ENCODE measurements at places on chromosomes 13 and 19.

GRCh38 chr13:100526318-100527000 is 62.1 kb downstream of the GGACT start:
- H3K27me3 ChIP-seq: no peaks in the 10 kb centered on the region
- H3K27ac ChIP-seq: no peak overlapping the region
- H3K4me1 ChIP-seq: no peaks in the 10 kb centered on the region
- no peaks in the 10 kb centered on the region for H3K36me3 ChIP-seq
- ATAC-seq: no peak

GRCh38 chr19:49132974-49133609 is 13.7 kb downstream of the PPFIA3 start:
- no peaks in the 10 kb centered on the region for H3K4me1 ChIP-seq
- no peak overlapping the region for H3K4me3 ChIP-seq
- peak; percentile 10 for ATAC-seq
- no peaks in the 10 kb centered on the region for H3K36me3 ChIP-seq

- no peak for ATAC-seq
- H3K27me3 ChIP-seq: no peaks in the 10 kb centered on the region
- no peak overlapping the region for H3K4me3 ChIP-seq
- H3K4me1 ChIP-seq: no peaks in the 10 kb centered on the region
Observed at GRCh38 chr13:30191491-30192100, 115.8 kb downstream of the KATNAL1 start.

- peaks cover 58% of the 10 kb centered on the region for H3K27me3 ChIP-seq
- H3K4me1 ChIP-seq: no peaks in the 10 kb centered on the region
- H3K4me3 ChIP-seq: no peak overlapping the region
- no peak for ATAC-seq
- H3K36me3 ChIP-seq: no peaks in the 10 kb centered on the region
- no peak overlapping the region for H3K27ac ChIP-seq
Observed at GRCh38 chr19:41711376-41712261, 3.2 kb downstream of the CEACAM5 start.

- no peak for ATAC-seq
- H3K4me1 ChIP-seq: no peaks in the 10 kb centered on the region
- no peak overlapping the region for H3K4me3 ChIP-seq
- H3K36me3 ChIP-seq: no peaks in the 10 kb centered on the region
- H3K27ac ChIP-seq: no peak overlapping the region
Observed at GRCh38 chr13:38090913-38091312, 221.3 kb upstream of the TRPC4 start.

DNA sequence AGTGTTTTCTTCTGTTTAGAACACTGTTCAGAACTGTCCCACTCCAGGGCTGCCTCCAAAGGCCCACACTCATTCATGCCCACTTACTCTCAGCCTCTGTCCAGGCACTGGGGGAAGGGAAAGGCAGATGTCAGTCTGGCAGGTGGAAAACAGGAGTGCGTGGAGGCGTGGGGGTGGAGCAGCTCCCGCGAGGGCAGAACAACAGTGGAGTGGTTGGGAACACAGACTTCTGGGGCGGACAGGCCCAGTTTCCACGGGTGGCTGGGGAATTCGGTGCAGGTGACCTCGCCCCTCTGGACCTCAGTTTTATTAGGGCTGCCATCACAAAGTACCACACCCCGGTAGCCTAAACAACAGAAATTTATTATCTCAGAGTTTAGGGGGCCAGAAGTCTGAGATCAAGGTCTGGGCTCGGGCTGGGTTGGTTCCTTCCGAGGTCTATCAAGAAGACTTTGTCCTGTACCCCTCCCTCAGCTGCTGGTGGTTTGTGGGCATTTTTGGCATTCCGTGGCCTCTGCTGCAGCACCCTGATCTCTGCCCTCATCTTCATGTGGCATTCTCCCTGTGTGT is 59.7 kb downstream of the SIPA1L3 start:
- no peaks in the 10 kb centered on the region for H3K36me3 ChIP-seq
- no peak overlapping the region for H3K27ac ChIP-seq
- no peaks in the 10 kb centered on the region for H3K27me3 ChIP-seq
- no peak for ATAC-seq
- no peaks in the 10 kb centered on the region for H3K4me1 ChIP-seq

- H3K4me1 ChIP-seq: no peaks in the 10 kb centered on the region
- H3K36me3 ChIP-seq: no peaks in the 10 kb centered on the region
- H3K4me3 ChIP-seq: no peak overlapping the region
- no peaks in the 10 kb centered on the region for H3K27me3 ChIP-seq
Observed at GRCh38 chr13:34762312-34762711, 179.8 kb upstream of the NBEA start.

- H3K27me3 ChIP-seq: no peaks in the 10 kb centered on the region
- no peak overlapping the region for H3K4me3 ChIP-seq
- no peaks in the 10 kb centered on the region for H3K36me3 ChIP-seq
Observed at GRCh38 chr13:61935710-61936109, 520.1 kb upstream of the PCDH20 start.

DNA sequence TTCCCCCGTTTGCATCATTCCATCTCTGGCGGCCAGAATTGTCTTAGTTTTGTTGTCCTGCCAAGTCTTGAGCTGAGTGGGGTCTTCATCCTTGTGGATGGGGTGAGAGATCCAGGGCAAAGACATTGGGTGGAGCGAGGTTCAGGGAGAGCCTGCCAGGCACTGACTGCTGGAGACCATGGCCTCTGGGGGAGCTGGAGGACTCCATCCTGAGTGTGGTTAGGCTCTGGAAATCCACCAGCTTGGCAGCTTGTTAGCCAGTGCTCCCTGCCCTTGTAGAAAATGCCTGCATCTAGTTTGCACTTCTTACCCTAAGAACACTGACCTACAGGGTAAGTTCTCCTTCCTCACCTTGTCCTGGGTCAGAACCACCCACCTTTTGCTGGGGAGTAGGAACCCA is 97.2 kb upstream of the ZNF536 start:
- peaks cover 15% of the 10 kb centered on the region for H3K27me3 ChIP-seq
- H3K27ac ChIP-seq: no peak overlapping the region
- H3K4me1 ChIP-seq: no peaks in the 10 kb centered on the region
- H3K4me3 ChIP-seq: no peak overlapping the region

GRCh38 chr19:534088-534487 is 2.5 kb downstream of the CDC34 start:
- H3K4me1 ChIP-seq: peaks cover 21% of the 10 kb centered on the region
- no peak overlapping the region for H3K27ac ChIP-seq
- peaks cover 3% of the 10 kb centered on the region for H3K36me3 ChIP-seq
- no peaks in the 10 kb centered on the region for H3K27me3 ChIP-seq
- no peak for ATAC-seq
- H3K4me3 ChIP-seq: no peak overlapping the region

- no peaks in the 10 kb centered on the region for H3K4me1 ChIP-seq
- no peaks in the 10 kb centered on the region for H3K27me3 ChIP-seq
- ATAC-seq: no peak
- no peak overlapping the region for H3K27ac ChIP-seq
- H3K36me3 ChIP-seq: no peaks in the 10 kb centered on the region
- H3K4me3 ChIP-seq: no peak overlapping the region
Observed at GRCh38 chr19:31089681-31090080, 259.6 kb downstream of the TSHZ3 start.

Data from gastroesophageal sphincter (tissue), 4 donors.